Stimulated activated CD8-positive, alpha-beta memory T cell treated with anti-CD3 and anti-CD28 coated beads, Interleukin-7, amount 100 ng/mL, for 48 hours (primary cell): ENCODE measurements at places on chromosomes 4 and X.

- no peak for DNase-seq
Observed at GRCh38 chrX:20545538-20545937, 278.8 kb upstream of the RPS6KA3 start.

DNA sequence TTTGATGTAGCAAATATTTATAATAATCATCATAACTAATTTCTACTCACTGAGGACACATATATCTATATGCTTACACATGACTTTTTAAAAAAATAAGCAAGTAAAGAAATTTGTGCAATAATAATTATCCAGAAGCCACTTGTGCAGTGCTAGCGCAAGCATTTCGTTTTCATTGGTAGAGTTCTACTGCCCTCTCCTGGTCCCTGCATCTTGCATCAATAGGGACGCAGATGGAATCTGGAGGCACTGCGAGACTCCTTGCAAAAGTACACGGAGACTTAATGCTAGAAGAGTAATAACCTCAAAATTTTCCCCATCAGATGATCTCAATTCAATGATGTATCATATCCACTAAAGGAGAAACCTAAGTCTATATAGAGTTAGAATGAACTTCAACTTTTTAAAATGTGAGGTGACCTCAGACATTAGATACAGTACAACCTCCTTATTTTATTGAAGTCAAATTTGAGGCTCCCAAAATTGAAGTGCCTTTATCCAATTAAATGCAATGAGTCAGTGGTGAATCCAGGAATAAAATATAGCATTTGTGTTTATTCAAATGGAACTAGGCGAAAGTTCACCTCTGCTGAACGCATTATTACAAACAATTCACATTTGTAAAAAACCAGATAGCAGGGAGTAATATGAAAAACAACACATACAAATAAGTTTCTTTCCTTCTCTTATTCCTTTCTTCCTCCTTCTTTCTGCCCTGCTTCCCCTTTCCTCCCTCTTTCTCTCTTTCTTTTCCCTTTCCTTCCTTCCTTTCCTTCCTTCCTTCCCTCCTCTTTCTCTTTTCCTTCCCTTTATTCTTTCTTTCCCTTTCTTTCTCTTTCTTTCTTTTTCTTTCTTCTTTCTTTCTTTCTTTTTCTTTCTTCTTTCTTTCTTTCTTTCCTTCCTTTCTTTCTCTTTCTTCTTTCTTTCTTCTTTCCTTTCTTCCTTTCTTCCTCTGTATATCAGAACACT, 450.0 kb downstream of the ANKRD50 start:
- DNase-seq = peak; percentile 0

DNA sequence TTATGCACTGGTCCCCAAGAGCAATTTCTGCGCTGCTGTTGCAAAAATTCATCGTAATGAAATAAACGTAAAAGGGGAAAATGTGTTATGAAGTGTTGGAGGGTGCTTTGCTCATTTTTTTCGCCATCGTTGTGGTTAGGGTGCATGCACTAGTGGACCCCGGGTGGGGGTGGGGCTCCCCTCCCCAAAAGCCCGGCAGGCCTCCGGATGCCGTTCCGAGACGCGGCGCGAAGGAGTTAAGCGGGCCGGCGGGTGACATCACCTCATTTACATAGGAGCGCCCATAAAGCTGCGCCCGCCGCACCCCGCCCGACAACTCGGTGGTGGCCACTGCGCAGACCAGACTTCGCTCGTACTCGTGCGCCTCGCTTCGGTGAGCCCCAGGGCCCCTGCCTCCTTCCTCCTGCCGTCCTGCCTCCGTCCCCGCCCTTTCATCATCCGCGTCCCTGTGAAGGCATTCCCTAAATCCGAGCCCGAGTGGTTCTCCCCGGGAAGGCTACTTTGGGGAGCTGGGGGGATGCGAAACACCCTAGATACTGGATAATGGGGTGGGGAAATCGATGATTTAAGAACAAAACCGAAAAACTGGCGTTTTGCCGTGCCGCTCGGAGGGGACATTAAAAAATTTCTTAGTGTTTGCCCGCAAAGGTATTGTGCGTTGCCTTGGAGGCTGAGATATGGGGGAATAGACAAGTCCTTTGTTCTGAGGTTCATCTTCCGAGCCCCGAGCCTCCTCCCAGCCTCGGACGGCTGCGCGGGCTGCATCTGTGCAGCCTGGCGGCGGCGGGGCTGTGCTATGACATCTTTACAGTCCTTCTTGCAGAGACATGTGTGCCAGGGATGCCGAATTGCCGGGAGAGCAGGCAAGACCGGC, at the start of gene TMSB4X:
Gene TMSB4X, plus strand, starts transcription at position 315 of the 874 bp plus-strand sequence.
- peak; percentile 59 for DNase-seq

GRCh38 chr4:107552306-107552705, 167.7 kb downstream of the PAPSS1 start:
- no peak for DNase-seq

GRCh38 chr4:64489628-64490027, 80.4 kb upstream of the TECRL start:
- DNase-seq = no peak

DNA sequence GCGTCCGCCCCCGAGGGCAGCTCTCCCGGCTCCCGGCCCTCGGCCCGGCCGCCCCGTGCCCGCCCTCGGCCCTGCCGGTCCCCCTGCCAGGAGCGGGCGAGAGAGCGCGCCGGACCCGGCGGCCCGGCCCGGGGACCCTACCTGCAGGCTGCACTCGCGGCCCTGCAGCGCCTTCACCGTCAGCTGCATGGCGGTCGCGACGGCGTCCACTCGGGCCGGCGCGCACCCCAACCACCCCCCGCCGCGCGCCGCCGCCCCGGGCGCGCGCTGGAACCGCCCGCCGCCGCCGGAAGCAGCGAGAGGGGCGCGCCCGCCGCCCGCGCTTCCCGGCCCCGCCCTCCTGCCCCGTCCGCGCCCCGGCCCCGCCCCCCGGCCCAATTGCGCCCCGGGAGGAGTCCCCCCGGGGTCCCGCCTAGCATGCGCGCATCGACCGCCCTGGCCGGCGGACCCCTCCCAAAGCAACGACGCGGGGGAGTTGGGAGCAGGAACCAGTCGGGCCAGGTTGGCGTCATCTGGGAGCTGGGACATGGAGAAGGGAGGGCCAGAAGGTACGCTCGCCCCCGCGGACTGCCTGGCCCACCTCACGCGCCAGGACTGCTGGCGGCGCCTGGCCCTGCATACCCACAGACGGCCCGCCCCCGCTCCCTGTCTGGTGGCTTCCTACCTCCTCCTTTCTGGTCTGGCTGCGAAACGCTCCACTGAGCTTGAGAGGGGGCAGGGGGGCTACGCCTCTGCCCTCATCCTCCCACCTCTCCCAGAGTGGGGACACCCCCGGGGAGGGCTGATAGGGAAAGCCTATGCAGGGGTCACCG, at the start of gene UBL4A:
Gene UBL4A, minus strand, starts transcription at position 220 of the 812 bp plus-strand sequence. Its CDS starts 31 bp downstream, at position 189.
- DNase-seq = peak; percentile 33

- no peak for DNase-seq
Observed at GRCh38 chr4:125168531-125168930, 146.2 kb upstream of the FAT4 start.

- DNase-seq = no peak
Observed at GRCh38 chrX:15815779-15816437, 25.6 kb downstream of the ZRSR2 start.

DNA sequence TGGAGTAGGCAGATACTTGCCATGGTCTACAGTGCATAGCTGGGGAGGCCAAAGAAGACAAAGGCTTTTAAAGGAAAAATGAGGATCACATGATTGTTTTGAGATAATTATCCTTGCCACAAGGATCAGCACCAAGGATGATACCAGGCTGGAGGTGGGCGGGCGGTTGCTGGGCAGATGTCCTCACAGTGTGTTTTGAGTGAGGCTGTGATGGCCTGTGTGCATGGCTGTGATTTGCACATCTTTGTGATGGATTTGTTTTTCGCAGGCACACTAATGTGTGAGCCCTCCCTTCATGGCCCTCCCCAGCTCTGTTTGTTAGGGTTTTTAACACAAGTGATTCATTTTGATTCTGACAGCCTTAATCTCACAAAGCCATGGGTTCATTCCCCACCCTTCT, 46.8 kb downstream of the RGS12 start:
- DNase-seq = no peak

DNA sequence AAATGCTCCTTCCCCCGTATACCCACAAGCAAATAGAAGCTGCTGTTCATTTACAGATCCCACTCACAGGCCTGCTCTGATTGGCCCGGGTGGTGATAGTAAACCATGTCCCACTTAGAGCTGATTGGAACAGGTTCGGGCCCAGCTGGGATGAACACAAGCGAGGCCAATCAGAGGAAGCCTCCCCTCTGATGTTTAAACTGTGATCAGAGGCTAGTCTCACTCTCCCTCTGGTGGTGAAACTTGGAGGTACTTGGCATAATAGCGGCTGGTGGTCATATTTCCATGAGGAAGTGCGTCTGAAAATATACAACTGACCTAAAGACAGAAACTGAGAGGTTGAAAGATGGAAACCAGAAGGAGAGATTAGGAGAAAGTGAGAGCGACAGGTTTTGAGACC, 51.5 kb upstream of the TRPC3 start:
- DNase-seq = no peak

DNA sequence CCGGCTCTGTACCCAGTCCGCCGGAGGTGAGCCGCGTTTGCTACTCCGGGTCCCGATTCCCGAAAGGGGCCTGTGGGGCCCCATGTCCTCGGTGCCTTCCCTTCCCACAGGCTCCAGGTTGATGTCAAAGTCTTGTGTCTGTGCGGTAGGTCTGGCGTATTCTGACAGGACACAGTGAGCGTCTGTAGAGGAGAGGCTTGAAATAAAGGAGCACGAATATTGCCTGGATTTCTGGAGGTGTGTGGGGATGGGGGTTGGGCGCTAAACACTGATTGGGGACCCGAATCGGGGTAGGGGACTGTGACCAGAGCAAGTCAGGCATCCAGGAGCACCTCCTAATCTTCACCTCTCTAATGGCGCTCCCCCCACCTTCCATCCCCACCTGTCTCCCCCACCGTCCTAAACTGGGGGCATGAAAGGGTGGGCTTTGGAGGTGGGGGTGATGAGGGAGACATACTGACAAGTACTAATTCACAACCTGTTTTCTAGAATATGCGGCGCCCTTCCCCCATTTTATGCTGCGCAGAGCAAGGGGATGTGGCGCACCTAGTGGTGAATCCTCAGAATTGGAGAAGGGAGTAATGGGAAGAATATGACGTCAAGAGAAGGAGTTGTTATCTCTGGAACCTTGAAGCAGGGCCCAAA, 855 bp downstream of the GPRASP2 start:
- no peak for DNase-seq

- no peak for DNase-seq
Observed at GRCh38 chrX:132217203-132218073, 1.8 kb downstream of the RAP2C start.

GRCh38 chrX:38165023-38165422, 55.6 kb downstream of the SRPX start:
- DNase-seq = no peak

GRCh38 chrX:100090931-100091330, 319.1 kb downstream of the PCDH19 start:
- DNase-seq = no peak

GRCh38 chrX:155143959-155144548, 72.2 kb upstream of the VBP1 start:
- no peak for DNase-seq
